ENCODE measurements at places on chromosomes 6 and 20. TPM values are rescaled to one million over a fixed set of nuclear protein-coding genes. Genes with fewer than 3 reads are reported as not detected.

GRCh38 chr20:24436160-24436559 is 33.3 kb upstream of the SYNDIG1 start:
- no peak for DNase-seq

GRCh38 chr6:16146028-16146427 is 17.1 kb downstream of the MYLIP start:
- DNase-seq: no peak

NFATC2 gene
- 9.2 TPM for total RNA-seq

- DNase-seq: no peak
These were observed 54.6 kb downstream of the FARS2 start for GRCh38 chr6:5315881-5316280.

DNA sequence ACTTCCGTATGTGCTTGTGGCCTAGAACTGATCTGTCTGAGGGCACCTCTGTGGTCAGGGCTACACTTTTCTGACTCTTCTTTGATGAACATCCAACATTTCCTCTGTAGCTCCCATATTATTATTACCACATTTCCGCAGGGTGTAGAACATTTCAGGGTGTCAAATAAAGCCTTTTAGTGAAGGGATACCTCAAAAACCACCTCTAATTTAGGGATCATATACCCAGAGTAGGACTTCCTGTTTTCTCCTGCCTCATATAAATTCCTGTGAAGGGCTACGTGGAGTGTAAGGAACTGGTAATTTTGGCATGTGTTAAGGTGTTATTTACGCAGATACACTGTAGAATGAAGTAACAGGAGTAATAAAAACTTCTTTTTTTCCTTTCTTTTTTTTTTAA is 5.5 kb upstream of the MUC22 start:
- no peak for DNase-seq

ERMARD gene
- total RNA-seq: 21.2 TPM

DNA sequence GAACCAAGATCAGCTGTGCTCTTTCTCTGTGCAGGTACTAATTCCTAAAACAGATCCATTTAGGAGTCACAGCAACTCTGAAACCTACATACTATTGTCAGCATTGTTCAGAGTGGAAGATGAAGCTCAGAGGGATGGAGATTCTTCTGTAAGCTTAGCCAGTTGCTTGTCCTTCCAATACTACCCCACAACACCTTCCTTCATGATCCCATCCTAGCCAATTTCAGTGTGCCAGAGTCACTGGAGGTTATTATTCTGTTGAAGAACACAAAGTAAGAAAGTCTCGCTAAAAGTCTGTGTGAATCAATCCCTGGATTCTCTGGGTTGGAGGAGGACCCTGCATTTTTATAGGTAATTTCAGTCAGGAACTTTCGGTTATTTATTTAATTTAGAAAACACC is 2.3 kb downstream of the POPDC3 start:
- DNase-seq: no peak

C2 gene
- total RNA-seq: 1.9 TPM

All from cardiac muscle cell (in vitro differentiated cells and primary cell).